ENCODE measurements at places on chromosomes 3 and 15.

- DNase-seq: no peak
Observed at GRCh38 chr15:92883876-92884435, 16.2 kb upstream of the CHD2 start.

GRCh38 chr3:141331377-141332318 lies 36.7 kb upstream of the ZBTB38 start:
- DNase-seq: no peak

DNA sequence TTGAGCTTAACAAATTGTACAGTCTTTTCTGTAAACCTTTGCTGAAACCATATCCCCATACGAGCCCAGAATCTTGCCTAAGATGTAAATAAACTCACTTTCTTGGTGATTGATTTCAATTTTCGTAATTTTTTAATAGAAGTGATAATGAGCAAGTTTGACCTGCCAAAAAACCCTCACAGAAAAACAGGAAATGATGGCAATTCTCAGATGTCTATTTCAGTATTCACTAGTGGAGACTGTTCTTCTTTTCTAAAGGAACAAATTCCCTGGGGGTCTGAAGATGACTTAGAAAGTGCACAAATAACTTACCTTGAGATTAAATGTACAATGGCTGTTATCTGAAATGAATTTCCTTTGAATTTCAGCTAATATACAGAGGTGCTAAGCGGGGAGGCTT lies 116.5 kb upstream of the CMC1 start:
- no peak for DNase-seq

GRCh38 chr3:13206799-13207577 lies 133.8 kb upstream of the IQSEC1 start:
- no peak for DNase-seq

- no peak for DNase-seq
Observed at GRCh38 chr3:73140772-73141442, 79.4 kb downstream of the EBLN2 start.

Data from stimulated activated naive CD4-positive, alpha-beta T cell treated with Interleukin-2 at 50 U/mL for 16 hours (primary cell).